ENCODE measurements at places on chromosomes 5 and 9. TPM values are rescaled to one million over a fixed set of nuclear protein-coding genes. Genes with fewer than 3 reads are reported as not detected.
A peak's percentile ranks its signal among the peaks of the same experiment; 100 is the strongest.

DNA sequence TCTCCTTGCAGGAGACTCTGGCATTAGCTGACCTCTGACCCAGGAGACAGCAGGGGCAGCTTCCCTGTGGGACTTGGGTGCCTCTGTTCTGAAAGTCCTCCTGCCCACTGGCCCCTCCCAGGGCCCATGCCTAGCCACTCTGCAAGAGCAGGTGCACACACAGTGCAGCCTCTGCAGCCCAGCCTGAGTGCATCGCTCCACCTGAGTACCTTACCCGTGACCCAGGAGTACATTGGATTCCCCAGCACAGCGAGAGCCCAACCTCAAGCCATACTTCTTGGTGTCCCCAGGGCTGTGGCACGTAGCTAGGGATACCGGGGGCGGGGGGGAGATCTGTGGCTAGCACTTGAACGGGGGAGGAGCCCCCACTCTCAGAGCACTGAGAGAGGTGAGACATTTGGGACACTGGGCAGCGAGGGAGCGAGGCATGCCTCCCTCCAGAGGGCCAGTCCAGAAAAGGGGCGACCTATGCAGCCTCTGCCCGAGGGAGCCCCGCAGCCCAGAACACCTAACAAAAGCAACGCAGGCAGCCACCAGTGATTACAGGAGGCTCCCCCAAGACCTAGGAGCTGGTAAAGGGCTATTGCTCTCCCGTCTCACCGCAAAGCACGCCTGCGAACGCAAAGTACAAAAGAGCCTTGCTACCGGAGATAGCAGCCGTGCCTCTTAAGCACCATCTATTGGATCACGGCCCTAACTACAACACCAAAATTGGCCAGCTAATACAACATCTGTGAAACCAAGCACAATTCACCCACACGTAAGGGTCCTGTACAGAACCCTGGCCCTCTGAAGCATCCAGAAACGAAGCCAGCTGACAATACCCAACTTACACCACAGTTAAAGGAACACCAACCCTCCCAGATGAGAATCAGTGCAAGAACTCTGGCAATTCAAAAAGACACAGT is 826 bp upstream of the PRDM9 start:
- no peaks in the 10 kb centered on the region for H3K36me3 ChIP-seq
- DNase-seq = peak; percentile 86
- peak overlapping the region; percentile 39 for H3K4me3 ChIP-seq
- no peak overlapping the region for H3K27ac ChIP-seq
- H3K4me1 ChIP-seq = no peaks in the 10 kb centered on the region

GRCh38 chr5:96321345-96321744 is 111.7 kb downstream of the PCSK1 start:
- no peak overlapping the region for H3K27ac ChIP-seq
- no peaks in the 10 kb centered on the region for H3K4me1 ChIP-seq
- no peak for DNase-seq
- H3K27me3 ChIP-seq = no peaks in the 10 kb centered on the region
- H3K4me3 ChIP-seq = no peak overlapping the region
- H3K36me3 ChIP-seq = no peaks in the 10 kb centered on the region

DNA sequence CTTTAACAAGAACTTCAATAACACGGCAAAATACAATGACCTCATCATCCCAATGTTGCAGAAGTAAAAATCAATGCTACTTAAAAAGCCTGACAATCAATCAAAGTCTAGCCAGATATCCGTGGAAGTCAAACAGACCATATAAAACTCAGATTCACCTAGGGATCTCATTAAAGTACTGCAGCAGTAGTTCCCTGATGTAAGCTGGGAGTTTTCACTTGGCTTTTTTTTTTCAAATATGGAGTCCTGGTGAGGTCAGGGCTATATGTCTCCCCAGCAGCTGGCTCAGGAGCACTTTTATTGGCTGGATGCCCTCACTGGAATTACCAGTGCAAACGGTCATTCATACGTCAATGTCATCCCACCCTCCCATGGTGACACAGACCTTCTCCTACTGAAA is 220.6 kb upstream of the SLC30A5 start:
- DNase-seq = no peak
- no peaks in the 10 kb centered on the region for H3K36me3 ChIP-seq
- H3K4me1 ChIP-seq = no peaks in the 10 kb centered on the region
- H3K27ac ChIP-seq = no peak overlapping the region
- no peak overlapping the region for H3K4me3 ChIP-seq

DNA sequence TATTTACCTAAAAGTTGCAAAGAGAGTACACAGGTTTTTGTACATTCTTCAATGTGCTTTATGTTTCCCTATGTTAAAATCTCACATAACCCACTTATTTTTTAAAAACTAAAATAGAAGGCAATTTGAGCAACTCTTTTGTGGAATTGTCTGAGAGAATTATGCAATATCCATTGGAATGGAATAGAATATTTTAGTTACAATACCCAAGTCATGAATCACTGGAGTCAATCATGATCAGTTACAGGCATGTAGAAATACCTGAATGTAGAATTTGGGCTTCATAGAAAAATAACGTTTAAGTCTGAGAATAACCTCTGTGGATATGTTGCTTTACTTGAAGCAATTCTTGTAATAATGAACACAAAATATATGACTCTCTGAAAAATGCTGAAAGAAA is 143.3 kb downstream of the FGF10 start:
- H3K4me1 ChIP-seq = peaks cover 3% of the 10 kb centered on the region
- no peak overlapping the region for H3K4me3 ChIP-seq

DNA sequence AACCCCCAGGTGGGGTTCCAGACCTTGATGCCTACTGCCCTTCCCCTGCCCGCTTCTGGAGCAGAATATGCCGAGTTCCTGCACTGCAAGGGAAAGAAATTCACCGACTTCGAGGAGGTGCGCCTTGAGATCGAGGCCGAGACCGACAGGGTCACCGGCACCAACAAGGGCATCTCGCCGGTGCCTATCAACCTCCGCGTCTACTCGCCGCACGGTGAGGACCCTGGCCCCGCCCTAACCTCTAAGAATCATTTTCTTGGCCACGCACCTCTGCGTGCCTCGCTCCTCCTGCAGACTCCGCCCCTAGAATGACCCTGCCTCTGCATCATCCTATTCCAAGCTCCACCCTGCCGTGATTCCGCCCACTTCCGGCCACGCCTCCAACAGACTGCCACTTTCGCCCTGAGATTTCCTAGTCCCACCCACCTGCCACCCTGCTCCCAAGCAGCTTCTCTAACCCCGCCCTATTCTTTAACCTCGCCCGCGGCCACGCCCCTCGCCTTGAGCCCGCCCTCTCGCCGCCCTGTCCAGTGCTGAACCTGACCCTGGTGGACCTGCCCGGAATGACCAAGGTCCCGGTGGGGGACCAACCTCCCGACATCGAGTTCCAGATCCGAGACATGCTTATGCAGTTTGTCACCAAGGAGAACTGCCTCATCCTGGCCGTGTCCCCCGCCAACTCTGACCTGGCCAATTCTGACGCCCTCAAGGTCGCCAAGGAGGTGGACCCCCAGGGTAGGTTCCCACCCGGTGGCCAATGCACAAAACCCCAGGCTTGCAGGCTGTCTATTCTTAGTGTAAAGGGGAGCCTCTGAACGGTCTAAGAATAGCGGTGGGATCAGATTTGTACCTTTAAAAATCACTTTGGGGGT is 15.6 kb downstream of the DNM1 start:
- no peaks in the 10 kb centered on the region for H3K27me3 ChIP-seq
- H3K36me3 ChIP-seq = 0 out of 2 replicates have a peak, but pooled peaks cover 6% of the 10 kb centered on the region

DNA sequence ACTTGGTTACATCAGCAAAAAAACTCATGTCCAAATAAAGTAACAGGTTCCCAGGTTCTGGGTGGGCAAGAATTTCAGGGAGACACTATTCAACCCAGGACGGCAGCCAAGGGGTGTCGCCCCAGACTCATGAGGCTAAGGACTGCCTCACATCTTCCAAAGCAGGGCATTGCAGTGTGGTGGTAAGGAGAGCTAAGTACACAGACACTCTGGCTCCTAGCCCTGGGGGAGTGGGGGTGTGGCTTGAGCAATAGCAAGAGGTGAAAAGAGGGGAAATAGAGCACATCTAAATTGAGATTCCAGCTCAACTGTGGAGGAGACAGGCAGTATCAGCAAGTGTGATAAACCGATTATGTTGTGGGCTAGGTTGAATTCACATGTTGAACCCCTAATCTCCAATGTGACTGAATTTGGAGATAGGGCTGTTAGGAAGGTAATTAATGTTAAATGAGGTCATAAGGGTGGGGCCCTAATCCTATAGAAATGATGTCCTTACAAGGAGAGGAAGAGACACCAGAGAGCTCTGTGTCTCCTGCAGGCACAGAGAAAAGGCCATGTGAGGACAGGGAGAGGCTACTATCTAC is 49.9 kb upstream of the MARCHF11 start:
- no peaks in the 10 kb centered on the region for H3K4me1 ChIP-seq
- DNase-seq = no peak
- no peaks in the 10 kb centered on the region for H3K36me3 ChIP-seq
- no peaks in the 10 kb centered on the region for H3K27me3 ChIP-seq
- H3K4me3 ChIP-seq = no peak overlapping the region
- H3K27ac ChIP-seq = no peak overlapping the region

- no peaks in the 10 kb centered on the region for H3K36me3 ChIP-seq
- no peak overlapping the region for H3K4me3 ChIP-seq
- H3K4me1 ChIP-seq = 0 out of 2 replicates have a peak, but pooled peaks cover 4% of the 10 kb centered on the region
- no peak for DNase-seq
- H3K27ac ChIP-seq = no peak overlapping the region
Measured at GRCh38 chr5:74285675-74286280, 354.8 kb downstream of the ENC1 start.

DNA sequence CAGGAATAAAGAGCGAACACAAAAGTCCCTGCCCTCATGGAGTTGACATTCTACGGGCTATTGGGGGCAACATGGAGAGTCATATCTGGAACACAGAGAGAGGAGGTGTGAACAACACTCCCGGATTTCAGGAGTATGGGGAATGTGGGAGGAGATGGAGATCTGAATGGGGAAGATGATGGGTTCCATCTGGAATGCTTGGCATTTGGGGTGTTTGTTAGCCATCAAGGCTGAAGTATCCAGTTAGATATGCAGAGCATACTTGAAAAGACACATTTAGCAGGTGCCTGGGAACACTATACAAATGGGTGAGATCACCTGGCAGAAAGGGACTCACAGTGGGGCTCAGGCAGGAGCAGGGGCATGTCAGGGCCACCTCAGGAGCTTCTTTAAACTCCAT is 61.1 kb downstream of the EGFLAM start:
- H3K27me3 ChIP-seq = no peaks in the 10 kb centered on the region
- H3K4me1 ChIP-seq = no peaks in the 10 kb centered on the region
- H3K36me3 ChIP-seq = no peaks in the 10 kb centered on the region
- peak; percentile 9 for DNase-seq

GRCh38 chr9:136244122-136244968 is 1.3 kb downstream of the QSOX2 start:
- no peak for DNase-seq
- H3K4me3 ChIP-seq = peak overlapping the region; percentile 84
- H3K27me3 ChIP-seq = 0 out of 2 replicates have a peak, but pooled peaks cover 8% of the 10 kb centered on the region
- no peaks in the 10 kb centered on the region for H3K36me3 ChIP-seq
- peak overlapping the region; percentile 66 for H3K27ac ChIP-seq
- H3K4me1 ChIP-seq = peaks cover 21% of the 10 kb centered on the region

DNA sequence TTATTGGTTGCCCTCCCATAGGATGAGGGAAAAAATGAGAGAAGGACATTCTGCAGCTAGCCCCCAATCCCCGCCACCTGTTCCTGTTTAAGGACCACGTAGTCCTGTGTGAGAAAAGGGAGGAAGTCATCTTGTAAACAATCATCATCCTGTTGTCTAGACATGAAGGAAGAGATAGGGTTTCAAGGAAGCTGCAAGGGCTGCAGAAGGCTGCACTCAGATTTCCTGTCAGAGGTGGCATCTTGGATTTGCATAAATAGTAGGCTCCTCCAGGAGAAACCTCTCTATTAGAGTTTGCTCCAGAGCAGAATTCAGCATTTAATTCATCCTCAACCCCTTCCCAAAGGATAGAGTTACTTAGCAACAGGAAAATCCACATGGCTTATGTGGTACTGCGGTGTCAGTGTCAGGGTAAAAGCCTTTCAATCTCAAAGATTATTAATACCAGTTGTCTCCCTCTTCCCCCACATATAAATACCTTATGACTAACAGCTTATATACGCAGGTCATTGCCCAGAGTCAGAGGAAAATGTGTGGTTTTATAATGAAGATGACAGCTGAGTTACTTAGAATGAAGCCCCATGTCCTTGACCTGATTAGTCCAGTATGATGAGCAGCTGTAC is 4.6 kb upstream of the DNAJC18 start:
- H3K4me3 ChIP-seq = no peak overlapping the region
- no peak for DNase-seq
- H3K27ac ChIP-seq = no peak overlapping the region

DNA sequence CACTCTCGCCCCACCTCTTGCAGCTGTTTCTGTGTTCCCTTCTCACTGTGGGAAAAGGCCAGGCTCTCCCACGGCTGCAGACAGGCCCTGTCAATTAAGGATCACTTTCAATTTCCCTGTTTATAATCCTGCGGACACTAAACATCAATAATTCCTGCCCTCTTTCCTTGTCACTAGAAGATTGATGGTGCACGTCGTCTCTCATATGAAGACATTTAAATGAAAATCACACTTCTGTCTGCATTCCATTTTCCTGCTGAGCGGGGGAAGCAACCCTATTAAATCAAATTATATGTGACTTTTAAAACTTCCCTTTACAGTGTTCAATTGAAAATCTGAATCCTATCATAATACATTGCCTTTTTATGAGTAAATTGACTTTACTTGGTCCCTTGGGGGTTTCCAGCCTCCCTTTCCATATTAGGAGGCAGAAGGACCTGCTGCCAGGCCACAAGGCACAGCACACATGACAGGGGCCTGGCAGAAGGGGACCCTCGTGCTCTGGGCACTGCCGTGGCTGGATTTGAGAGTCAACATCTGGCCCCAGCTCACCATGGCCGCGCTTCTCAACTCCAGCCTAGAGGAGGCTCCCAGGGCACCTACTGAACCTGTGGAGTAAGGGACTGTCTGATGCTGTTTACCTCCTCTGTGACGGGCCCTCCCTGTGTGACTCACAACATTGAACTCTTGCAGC is 311.0 kb upstream of the IRX4 start:
- no peaks in the 10 kb centered on the region for H3K36me3 ChIP-seq
- H3K27me3 ChIP-seq = no peaks in the 10 kb centered on the region
- no peaks in the 10 kb centered on the region for H3K4me1 ChIP-seq
- DNase-seq = no peak

DNA sequence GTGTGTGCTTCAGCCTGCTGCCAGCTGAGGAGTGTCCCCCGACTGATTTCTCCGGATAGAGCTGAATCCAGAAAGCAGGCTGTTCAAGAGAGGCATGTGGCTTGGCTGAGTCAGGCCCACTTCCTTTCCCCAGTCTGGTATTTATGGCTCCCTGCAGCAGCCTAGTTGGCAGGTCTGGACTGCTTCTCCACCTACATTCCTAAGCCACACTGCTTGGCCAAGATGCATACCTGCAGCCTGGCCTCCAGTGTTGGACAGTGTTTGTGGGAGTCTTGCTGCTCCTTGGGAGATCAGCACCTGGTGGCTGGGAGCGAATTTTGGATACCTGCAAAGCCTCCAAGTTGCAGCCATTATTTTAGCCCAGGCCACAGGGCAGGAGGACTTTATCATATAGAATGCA is 670.8 kb downstream of the ACTL7B start:
- H3K36me3 ChIP-seq = no peaks in the 10 kb centered on the region
- 0 out of 2 replicates have a peak, but pooled peaks cover 6% of the 10 kb centered on the region for H3K4me1 ChIP-seq
- DNase-seq = no peak
- H3K27me3 ChIP-seq = no peaks in the 10 kb centered on the region

Gene TMEM252
- total RNA-seq = not detected

Gene PLPP1
- total RNA-seq = 92.0 TPM

Gene DNAJC21
- 35.7 TPM for total RNA-seq

Gene ABLIM3
- total RNA-seq = 2.2 TPM

Gene DBH
- total RNA-seq = not detected

All from GM23338 (cell line).